ENCODE measurements at places on chromosomes 7 and 10. TPM values are rescaled to one million over a fixed set of nuclear protein-coding genes. Genes with fewer than 3 reads are reported as not detected.
A peak's percentile ranks its signal among the peaks of the same experiment; 100 is the strongest.

Gene SPDYE16
- total RNA-seq: 0.53 TPM

DNA sequence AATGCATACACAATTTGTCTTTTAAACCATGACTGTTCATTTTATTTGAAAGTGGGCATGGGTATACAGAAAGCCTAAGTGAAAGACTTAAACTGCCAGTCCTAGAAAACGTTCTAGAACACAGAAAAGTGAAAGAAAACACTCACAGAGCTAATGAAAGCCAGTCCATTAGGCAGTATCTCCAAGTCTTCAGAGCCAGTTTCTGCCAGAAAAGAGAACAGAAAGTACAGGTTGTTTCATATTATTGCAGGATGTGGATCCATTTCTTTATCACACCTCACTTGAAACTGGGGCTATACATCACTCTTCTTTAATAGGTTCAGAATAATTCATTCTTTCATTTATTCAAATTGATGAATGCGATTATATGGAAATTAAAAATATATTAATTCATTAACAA lies 7.7 kb downstream of the PON1 start:
- H3K36me3 ChIP-seq: no peaks in the 10 kb centered on the region
- H3K4me1 ChIP-seq: no peaks in the 10 kb centered on the region
- H3K4me3 ChIP-seq: no peak overlapping the region

- DNase-seq: no peak
- H3K4me3 ChIP-seq: no peak overlapping the region
- peaks cover 24% of the 10 kb centered on the region for H3K4me1 ChIP-seq
- H3K27me3 ChIP-seq: peaks cover 89% of the 10 kb centered on the region
- H3K36me3 ChIP-seq: no peaks in the 10 kb centered on the region
Measured at GRCh38 chr10:117546581-117547015, 4.1 kb downstream of the EMX2 start.

DNA sequence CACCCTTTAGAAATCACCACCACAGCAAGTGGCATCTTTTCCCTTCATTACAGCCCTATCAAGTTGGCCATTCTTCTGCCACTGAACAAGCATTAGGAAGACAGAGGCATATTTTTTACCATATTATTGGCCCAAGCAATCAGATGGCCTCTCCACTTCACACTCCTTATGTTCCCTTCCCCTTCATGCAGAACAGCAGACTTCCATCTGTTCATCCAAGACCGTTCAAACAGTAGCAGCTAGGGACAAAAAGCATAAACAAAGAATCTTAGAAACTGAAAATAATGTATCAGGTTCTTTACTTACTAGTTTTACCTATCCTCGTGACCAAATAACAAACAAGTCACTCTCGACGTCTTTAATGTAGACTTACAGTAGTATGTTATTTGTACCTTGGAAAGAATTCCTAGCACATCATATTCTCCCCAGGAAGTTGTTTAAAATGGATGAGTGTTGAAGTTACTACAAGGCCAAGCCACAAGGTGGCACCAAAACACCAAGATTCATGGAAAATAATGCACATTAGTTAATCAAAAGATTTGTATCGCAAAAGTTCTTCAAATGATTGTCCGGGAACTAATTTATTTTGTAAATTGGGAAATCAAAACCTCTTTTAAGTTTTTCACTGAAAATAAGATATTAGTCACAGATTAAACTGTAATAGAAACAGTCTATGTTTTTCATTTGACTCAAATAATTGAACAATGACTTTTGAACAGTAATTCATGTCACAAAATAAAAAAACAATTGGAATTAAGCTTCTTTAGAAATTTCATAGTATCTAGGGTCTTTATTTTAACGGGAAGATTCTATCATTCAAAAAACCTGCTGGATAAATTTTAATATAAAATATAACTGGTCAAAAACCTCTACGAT lies 112.1 kb downstream of the VPS41 start:
- H3K4me1 ChIP-seq: no peaks in the 10 kb centered on the region
- H3K27me3 ChIP-seq: no peaks in the 10 kb centered on the region
- H3K4me3 ChIP-seq: no peak overlapping the region
- H3K36me3 ChIP-seq: peaks cover 39% of the 10 kb centered on the region
- no peak overlapping the region for H3K27ac ChIP-seq

GRCh38 chr10:28177944-28178637 lies 124.8 kb downstream of the MPP7 start:
- peak overlapping the region; percentile 50 for H3K4me3 ChIP-seq
- DNase-seq: no peak
- H3K4me1 ChIP-seq: peaks cover 9% of the 10 kb centered on the region
- H3K36me3 ChIP-seq: no peaks in the 10 kb centered on the region
- peak overlapping the region; percentile 58 for H3K27ac ChIP-seq
- H3K27me3 ChIP-seq: no peaks in the 10 kb centered on the region

Gene KEL
- total RNA-seq: not detected

DNA sequence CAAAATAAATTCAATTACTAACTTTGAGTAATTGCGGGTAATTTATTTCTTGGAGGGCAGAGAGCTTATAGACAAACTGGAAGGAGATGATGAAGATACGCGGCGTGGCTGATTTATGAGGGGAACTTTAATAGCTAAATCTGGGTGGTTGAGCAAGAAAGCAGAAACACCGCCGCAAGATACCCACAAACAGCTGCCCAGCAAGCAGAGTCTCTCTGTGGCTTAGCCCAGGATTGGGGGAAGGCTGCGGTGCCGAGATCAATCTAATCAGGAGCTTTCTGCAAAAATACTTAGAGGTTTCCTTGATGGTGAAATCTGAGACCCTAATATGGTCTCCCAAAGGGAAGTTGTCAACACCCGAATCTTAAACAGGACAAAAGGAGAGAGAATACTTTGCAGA lies 94.9 kb upstream of the MGMT start:
- no peaks in the 10 kb centered on the region for H3K4me1 ChIP-seq
- H3K36me3 ChIP-seq: no peaks in the 10 kb centered on the region
- H3K27me3 ChIP-seq: peaks cover 8% of the 10 kb centered on the region
- DNase-seq: no peak
- H3K4me3 ChIP-seq: no peak overlapping the region
- H3K27ac ChIP-seq: no peak overlapping the region

DNA sequence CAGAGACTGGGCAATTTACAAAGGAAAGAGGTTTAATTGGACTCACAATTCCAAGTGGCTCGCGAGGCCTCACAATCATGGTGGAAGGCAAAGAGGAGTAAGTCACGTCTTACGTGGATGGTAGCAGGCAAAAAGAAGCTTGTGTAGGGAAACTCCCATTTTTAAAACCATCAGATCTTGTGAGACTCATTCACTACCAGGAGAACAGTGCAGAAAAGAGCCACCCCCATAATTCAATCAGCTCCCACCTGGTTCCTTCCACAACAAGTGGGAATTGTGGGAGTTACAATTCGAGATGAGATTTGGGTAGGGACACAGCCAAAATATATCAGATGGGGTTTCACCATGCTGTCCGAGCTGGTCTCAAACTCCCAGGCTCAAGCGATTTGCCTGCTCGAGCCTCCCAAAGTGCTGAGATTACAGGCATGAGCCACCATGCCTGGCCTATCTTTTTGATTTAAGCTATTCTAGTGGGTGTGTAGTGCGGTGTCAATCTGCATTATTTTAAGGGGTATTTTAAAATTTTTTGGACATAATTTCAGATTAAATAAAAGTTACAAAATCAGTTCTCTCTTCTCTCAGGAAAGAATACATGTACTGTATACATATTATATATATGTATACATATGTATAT lies 9.0 kb upstream of the MRPS16 start:
- H3K27me3 ChIP-seq: no peaks in the 10 kb centered on the region
- H3K4me3 ChIP-seq: no peak overlapping the region
- H3K27ac ChIP-seq: no peak overlapping the region
- H3K36me3 ChIP-seq: no peaks in the 10 kb centered on the region

GRCh38 chr10:132347211-132347930 lies 15.4 kb downstream of the LRRC27 start:
- H3K4me1 ChIP-seq: no peaks in the 10 kb centered on the region
- peaks cover 6% of the 10 kb centered on the region for H3K36me3 ChIP-seq
- no peak for DNase-seq
- no peaks in the 10 kb centered on the region for H3K27me3 ChIP-seq
- H3K27ac ChIP-seq: no peak overlapping the region
- H3K4me3 ChIP-seq: no peak overlapping the region

GRCh38 chr10:48245977-48246376 lies 28.5 kb downstream of the FRMPD2 start:
- H3K27me3 ChIP-seq: no peaks in the 10 kb centered on the region
- no peaks in the 10 kb centered on the region for H3K36me3 ChIP-seq
- no peak overlapping the region for H3K27ac ChIP-seq
- no peak for DNase-seq
- H3K4me1 ChIP-seq: no peaks in the 10 kb centered on the region
- no peak overlapping the region for H3K4me3 ChIP-seq

DNA sequence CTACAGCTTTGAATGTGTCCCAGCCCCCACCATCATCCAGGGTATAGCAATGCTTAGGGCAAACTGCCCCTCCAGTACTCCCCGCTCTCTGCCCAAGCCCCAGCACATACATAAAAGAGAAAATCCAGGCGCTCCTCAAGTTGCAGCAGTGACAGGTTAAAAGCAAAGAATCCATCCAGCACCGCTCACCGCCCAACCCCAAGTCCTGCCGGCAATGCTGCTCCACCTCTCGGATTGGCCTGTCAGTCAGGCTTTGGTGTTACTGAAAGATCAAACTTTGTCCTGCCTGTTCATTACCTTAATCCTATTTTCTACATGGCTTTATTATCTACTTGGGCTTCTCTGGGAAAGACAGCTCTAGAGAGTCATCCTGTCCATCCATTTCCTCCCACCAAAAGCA lies 31.9 kb downstream of the DPCD start:
- H3K36me3 ChIP-seq: peaks cover 90% of the 10 kb centered on the region
- H3K4me1 ChIP-seq: no peaks in the 10 kb centered on the region
- H3K27me3 ChIP-seq: no peaks in the 10 kb centered on the region
- no peak overlapping the region for H3K4me3 ChIP-seq
- DNase-seq: no peak

DNA sequence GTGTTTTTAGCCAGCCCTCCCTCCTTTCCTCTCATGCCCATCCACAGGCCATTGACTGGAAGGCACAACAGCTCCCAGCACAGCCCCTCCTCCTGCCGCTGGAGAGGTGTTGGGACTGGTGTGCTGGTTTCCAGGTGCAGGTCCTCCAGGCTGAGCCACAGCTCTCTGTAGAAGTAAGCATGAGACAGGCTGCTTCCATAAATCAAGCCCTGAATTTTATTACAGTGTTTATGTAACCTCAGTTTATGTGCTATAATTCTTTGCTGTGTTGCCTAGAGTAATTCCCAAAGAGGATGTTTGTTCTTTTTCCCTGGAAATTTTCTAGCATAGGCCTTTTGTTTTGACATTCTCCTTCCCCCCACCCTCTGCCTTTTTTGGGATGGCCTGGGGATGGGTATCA lies 445.8 kb downstream of the AUTS2 start:
- no peak overlapping the region for H3K27ac ChIP-seq
- no peaks in the 10 kb centered on the region for H3K36me3 ChIP-seq
- no peak for DNase-seq
- no peaks in the 10 kb centered on the region for H3K4me1 ChIP-seq
- H3K4me3 ChIP-seq: no peak overlapping the region
- no peaks in the 10 kb centered on the region for H3K27me3 ChIP-seq

- no peaks in the 10 kb centered on the region for H3K27me3 ChIP-seq
- peaks cover 9% of the 10 kb centered on the region for H3K4me1 ChIP-seq
- no peaks in the 10 kb centered on the region for H3K36me3 ChIP-seq
- H3K27ac ChIP-seq: no peak overlapping the region
- H3K4me3 ChIP-seq: no peak overlapping the region
- peak; percentile 5 for DNase-seq
Measured at GRCh38 chr7:106425017-106425719, 140.4 kb upstream of the NAMPT start.

DNA sequence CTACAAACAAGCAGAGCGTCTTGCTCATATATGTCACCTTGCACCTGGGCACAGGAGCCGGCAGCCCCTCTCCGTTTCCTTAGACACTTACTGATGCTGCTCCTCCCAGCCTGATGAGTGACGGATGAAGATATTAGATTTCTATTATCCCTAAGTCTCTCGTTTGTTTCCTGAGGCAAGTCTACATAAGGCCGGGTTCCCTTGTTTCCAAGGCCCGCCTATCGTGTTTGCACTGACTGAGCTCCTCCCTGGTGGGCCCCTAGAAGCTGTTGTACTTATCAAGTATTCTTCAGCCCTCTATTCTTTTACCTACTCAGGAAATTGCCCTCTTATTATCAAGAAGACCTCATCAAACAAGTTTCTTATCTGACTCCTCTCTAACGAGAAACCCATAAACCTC lies 18.5 kb downstream of the SH3PXD2A start:
- H3K4me1 ChIP-seq: no peaks in the 10 kb centered on the region
- no peaks in the 10 kb centered on the region for H3K36me3 ChIP-seq
- no peak for DNase-seq
- H3K4me3 ChIP-seq: no peak overlapping the region
- H3K27me3 ChIP-seq: no peaks in the 10 kb centered on the region

DNA sequence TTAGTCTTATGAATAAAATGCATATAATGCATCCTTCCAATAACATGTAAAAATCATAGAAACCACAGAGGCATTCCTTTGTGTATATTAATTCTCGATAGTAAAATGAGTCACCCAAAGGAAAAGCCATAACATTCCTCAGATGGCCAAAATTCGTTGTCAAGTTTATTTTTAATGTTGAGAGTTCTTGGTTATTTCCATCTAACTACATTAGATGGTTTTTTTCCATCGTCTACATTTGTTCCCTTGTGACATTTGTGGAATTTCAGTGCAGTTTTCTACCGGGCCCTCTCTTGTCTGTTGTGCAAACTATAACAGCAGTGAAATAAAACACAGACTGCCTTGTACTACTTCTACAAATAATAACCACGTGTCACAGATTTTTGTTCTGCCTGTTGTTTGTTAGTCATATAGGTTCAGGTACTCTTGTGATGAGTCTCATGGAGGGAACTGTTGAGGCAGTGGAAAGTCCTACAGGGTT lies 54.7 kb upstream of the CCAR1 start:
- peaks cover 7% of the 10 kb centered on the region for H3K36me3 ChIP-seq
- no peak for DNase-seq
- H3K4me3 ChIP-seq: no peak overlapping the region
- H3K27me3 ChIP-seq: no peaks in the 10 kb centered on the region
- no peak overlapping the region for H3K27ac ChIP-seq
- no peaks in the 10 kb centered on the region for H3K4me1 ChIP-seq

- H3K36me3 ChIP-seq: no peaks in the 10 kb centered on the region
- H3K27me3 ChIP-seq: no peaks in the 10 kb centered on the region
- H3K4me1 ChIP-seq: no peaks in the 10 kb centered on the region
- H3K27ac ChIP-seq: no peak overlapping the region
Measured at GRCh38 chr7:7505915-7506314, 29.8 kb downstream of the COL28A1 start.

- no peak overlapping the region for H3K4me3 ChIP-seq
- no peaks in the 10 kb centered on the region for H3K4me1 ChIP-seq
- no peak overlapping the region for H3K27ac ChIP-seq
- H3K36me3 ChIP-seq: no peaks in the 10 kb centered on the region
- DNase-seq: no peak
- no peaks in the 10 kb centered on the region for H3K27me3 ChIP-seq
Measured at GRCh38 chr10:126016156-126016805, 119.9 kb downstream of the FANK1 start.

DNA sequence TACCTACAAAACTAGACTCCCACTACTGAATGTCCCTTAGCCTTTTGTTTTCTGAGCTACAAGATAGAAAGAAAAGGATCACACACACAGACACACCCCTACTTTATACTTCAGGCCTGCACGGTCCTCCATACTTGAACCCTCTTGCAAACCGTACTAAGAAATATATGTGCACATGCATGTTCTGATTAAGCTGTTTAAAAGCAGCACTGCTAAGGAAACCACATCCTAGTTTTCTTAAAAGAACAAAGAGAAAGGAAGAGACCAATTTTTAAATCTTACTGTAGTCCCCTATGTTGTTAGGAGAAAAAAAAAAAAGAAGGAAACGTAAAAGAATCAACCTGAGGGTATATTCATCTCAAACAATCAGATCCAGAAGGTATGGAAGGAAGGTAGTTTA lies 501.2 kb downstream of the PARD3 start:
- no peaks in the 10 kb centered on the region for H3K4me1 ChIP-seq
- no peak overlapping the region for H3K27ac ChIP-seq
